Mucosa of gallbladder (tissue), 1 donor: ENCODE measurements at places on chromosomes 6 and 20.

DNA sequence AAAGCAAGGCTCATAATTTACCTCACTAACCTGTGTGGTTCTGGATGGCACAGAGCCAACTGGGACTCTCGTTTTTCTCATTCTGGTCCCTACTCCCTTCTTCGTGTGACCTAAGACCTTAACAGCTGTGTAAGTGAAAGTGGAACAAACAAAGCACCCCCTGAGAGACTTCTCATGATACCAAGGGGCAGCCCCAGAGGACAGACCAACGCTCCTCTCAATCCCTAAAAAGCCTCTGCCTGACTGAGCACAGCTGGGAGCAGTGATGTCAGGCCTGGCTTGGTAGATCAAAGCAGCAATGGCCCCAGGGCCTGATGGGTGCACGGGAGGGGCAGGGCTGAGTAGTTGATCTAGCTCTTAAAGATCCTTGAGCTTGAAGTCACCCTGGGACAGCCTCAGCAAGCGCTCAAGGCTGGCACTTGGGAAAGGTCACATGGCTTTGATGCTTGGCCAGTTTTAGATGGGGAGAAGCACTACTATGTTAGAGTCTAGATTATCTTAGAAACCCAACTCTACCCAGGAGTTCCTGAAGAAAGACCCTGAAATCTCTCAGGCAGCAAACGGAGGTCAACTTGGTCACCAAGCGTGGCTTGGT lies 16.2 kb upstream of the TGM2 start:
- no peak for DNase-seq

DNA sequence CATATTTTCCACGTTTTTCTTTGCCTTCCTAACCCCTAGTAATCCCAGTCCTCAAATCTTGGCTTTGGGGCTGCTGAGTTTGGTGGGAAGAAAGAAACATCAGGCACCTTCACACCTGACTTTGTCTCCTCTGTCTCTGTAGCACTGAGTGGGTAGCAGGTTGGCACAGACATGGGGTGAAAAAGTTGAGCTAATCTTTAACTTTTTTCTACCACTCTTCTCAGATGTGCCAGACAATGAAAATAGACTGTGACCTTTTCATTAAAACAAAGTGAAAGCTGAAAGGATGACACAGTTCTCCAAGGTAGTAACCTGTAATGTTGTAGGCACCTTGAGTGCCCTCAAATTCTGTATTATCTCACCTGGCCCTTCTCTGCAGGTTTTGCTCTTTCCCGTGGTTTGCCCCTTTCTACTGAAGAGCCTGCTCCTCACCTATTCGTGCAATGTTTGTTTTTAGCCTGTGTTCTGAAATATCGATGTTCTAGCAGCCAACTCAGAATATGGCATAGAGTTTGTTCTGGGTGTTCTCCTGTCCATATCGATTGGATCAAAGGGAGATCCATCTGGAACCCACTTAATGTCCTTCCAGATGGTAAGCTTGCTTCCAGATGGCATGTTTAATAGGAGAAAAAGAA lies 57.8 kb upstream of the ATXN1 start:
- DNase-seq = no peak

DNA sequence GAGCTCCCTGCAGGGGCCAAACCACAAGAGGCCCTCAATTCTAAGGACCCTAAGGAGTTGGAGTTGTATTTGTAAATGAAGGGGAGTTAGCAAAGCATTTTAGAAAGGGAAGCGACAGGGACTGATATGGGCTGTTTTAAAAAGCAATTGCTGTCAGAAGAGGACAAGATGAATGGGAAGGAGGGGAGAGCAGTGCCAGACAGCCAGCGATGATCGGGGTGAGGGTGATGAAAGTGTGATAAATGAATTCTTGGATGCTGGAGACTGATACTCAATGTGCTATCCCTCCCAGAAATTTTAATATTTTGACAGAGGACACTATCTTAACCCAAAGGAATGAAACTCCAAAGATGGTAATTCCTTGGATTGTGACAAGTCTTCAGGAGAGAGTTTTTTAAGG lies 289.2 kb downstream of the CLIC5 start:
- no peak for DNase-seq

- no peak for DNase-seq
These were observed 221.4 kb upstream of the RREB1 start for GRCh38 chr6:6886171-6886885.

GRCh38 chr6:84123186-84123585 lies 89.6 kb downstream of the MRAP2 start:
- DNase-seq = no peak

- DNase-seq = no peak
These were observed 185.7 kb downstream of the CDKAL1 start for GRCh38 chr6:20719980-20720379.

GRCh38 chr6:34240329-34241248 lies 3.9 kb downstream of the HMGA1 start:
- DNase-seq = no peak

DNA sequence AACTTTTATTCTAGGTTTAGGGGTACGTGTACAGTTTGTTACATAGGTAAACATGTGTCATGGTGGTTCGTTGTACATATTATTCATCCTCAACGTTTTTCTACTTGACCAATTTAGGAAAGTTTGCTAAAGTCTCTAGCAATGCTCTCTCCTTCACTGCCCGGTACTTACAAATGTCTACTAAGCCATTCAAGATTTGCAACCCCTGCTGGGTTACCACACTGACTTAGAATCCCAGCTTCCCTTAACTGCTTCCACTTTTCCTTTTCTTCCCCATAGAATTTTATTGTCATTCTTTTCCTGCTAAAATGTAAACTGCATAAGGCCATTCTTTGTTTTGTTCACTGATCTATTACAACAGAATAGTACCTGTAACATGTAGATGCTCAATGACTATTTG lies 97.4 kb downstream of the SMPDL3A start:
- DNase-seq = no peak

GRCh38 chr6:424741-425417 lies 33.3 kb downstream of the IRF4 start:
- no peak for DNase-seq

DNA sequence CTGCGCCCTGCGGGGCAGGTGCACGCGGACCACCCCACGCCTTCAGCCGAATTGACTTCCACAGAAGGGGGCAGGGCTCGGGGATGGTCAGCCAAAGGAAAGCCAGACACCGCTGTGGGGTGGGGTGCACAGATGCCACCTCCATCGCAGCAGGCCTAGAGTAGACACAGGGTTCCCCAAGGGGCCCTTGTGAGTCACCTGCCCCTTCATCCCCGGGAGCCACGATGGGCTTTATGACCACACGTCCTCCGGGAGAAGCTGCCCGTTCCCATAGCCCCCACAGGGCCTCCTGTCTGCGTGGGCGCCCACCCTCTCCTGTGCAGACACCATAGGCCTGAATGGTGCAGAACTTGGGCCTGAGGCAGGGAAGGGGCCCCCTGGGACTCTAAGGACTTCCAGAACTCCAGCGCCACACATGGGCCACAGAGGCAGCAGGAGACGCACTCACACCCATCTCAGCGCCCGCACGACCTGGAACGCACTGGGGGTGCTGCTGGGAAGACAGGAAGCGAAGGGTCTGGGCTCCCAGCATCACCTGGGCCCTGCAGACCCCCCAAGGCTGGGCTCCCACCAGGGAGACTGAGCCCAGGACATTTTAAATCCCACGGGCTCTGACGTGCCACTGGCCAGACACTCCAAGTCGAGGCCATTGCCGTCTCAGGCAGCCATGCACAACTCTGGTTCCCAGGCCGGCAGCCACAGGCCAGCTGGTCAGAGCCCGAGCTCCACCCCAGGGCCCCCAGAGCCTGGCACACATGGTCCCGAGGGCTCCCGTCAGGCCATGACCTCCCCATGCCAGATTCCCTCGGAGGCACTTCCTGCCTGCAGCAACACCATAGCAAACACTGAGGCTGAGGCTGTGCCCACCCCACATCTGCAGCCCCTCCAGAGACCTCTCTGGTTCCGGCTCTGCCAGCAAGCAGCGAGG lies 134.2 kb downstream of the DLL1 start:
- no peak for DNase-seq

DNA sequence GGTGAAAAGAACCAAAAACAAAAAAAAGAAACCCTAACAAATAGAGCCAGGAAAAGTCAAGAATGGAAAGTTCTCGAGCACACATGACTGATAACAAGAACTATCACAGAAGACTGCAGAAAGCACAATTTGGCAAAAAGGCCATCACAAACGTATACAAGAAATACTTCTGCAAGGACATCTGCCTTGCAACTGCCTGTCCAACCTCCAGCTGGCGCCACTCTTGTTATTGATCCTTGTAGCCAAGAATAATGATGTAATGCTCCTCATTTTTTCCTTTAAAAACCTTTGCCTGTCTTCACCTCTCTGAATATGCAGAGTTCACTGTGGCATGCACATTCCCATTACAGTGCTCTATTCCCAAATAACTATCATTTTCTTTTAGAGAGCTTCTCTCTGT lies 87.9 kb upstream of the BMP5 start:
- no peak for DNase-seq

- DNase-seq = no peak
These were observed 161.4 kb upstream of the FLRT3 start for GRCh38 chr20:14498772-14499171.

DNA sequence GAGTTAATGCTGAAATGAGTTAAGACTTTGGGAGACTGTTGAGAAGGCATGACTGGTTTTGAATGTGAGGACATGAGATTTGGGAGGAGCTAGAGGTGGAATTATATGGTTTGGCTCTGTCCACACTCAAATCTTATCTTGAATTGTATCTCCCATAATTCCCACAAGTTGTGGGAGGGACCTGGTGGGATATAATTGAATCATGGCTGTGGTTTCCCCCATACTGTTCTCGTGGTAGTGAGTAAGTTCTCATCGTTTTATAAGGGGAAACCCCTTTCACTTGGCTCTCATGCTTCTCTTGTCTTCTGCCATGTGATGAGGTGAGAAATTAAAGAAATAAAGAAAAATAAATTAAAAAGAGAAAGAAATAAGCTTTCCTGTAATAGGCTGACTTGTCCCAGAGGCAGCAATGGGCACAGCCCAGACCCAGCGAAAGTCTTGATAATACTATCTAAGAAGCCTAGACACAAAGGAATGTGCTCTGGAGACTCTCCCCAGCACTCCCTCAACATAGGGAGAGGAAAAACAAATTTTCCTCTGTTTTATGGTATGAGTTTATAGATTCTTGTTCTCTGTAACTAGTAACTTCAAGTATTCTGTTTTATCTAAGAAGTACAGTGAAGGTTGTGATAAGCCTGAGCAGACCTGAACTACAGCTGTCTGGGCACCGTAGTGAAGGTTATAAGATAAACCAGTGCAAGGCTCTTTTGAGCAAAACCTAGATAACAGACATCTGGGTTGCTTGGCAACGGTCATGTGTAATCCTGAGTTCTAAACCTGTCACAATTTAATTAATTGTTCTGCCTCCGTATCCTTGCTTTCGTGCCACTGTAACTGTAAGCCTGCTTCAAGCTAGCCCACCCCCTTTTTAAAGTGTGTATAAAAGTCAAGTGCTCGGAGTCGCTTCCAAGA lies 88.9 kb upstream of the ECI2 start:
- DNase-seq = no peak
